ENCODE measurements at places on chromosomes 13 and 19.

- no peak for DNase-seq
- no peaks in the 10 kb centered on the region for H3K27me3 ChIP-seq
- no peaks in the 10 kb centered on the region for H3K4me1 ChIP-seq
- H3K4me3 ChIP-seq: no peak overlapping the region
- H3K36me3 ChIP-seq: no peaks in the 10 kb centered on the region
Measured at GRCh38 chr13:39111145-39111544, 72.9 kb downstream of the NHLRC3 start.

DNA sequence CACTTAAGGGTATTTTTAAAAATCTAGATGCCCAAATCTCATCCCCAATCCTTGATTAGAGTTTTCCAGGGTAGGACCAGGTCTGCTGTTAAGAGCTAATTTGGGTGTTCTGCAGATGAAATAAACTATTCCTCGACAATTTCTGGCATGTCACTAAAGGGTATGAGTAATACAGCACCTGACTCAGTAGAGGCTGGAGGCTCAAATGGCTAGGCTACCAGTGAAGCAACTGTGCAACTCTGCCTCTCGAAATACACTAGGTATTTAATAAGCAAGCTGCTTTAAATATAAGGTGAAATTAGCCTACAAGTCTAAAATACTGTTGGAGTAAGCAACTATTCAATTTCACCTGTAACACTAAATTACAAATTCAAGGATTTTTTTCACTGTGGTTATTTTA, 1.5 kb downstream of the RNF6 start:
- H3K27me3 ChIP-seq: no peaks in the 10 kb centered on the region
- H3K4me1 ChIP-seq: peaks cover 13% of the 10 kb centered on the region
- DNase-seq: no peak
- peaks cover 7% of the 10 kb centered on the region for H3K36me3 ChIP-seq
- H3K27ac ChIP-seq: no peak overlapping the region

DNA sequence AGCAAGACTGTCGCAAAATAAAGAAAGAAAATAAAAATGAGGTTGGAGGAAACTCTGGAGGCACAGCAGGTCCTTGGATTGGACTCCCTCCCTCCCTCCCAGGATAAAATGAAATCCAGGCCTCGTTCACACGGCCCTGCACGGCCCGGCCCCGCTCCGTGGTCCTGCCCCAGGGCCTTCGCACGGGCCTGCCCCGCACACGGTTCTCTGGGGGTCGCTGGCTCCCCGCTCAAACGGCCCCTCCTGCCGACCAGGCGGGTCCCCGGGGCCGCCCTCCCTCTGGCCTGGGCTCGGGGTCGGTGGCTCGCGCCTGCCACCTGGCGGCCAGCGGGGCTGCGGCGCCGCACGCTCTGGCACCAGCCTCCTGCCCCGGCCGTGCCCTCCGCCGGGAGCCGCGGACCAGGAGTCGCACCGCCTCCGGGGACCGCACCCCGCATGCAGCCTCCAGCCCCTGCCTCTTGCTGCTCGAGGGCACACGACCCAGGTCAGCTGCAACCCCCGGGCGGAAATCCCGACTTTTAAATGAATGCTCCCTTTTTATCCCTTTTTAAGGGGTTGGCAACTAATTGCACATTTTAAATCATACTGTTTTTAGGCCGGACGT, 1.5 kb upstream of the WDR18 start:
- peaks cover 16% of the 10 kb centered on the region for H3K4me1 ChIP-seq
- no peak overlapping the region for H3K4me3 ChIP-seq
- no peaks in the 10 kb centered on the region for H3K27me3 ChIP-seq
- DNase-seq: no peak

GRCh38 chr13:113616281-113616906, 31.8 kb downstream of the TFDP1 start:
- no peak overlapping the region for H3K4me3 ChIP-seq
- H3K27me3 ChIP-seq: no peaks in the 10 kb centered on the region
- no peak overlapping the region for H3K27ac ChIP-seq

- H3K27ac ChIP-seq: peak overlapping the region; percentile 98
- peaks cover 3% of the 10 kb centered on the region for H3K36me3 ChIP-seq
- H3K4me1 ChIP-seq: peaks cover 14% of the 10 kb centered on the region
- DNase-seq: no peak
- peak overlapping the region; percentile 90 for H3K4me3 ChIP-seq
- no peaks in the 10 kb centered on the region for H3K27me3 ChIP-seq
Measured at GRCh38 chr19:34734537-34735103, 577 bp downstream of the ZNF181 start.

GRCh38 chr13:109381546-109382180, 404.7 kb downstream of the IRS2 start:
- no peaks in the 10 kb centered on the region for H3K27me3 ChIP-seq
- H3K36me3 ChIP-seq: no peaks in the 10 kb centered on the region
- no peak overlapping the region for H3K27ac ChIP-seq
- no peaks in the 10 kb centered on the region for H3K4me1 ChIP-seq
- H3K4me3 ChIP-seq: no peak overlapping the region
- DNase-seq: no peak

DNA sequence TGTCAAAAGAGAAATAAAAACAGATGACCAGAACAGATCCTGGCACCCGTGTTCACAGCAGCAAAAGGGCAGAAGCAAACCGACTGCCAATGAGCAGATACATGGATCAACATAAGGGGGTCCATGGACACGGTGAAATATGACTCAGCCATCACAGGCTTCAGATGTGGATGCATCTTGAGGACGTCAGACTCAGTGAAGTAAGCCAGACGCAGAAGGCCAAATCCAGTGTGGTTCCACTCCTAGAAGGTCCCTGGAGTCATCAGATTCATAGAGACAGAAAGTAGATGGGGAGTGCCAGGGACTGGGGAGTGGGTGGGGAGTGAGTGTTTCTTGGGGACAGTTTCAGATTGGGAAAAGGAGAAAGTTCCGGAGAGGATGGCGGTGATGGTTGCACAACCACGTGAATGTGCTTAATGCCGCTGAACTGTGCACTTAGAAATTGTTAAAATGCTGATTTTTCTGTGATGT, 28.8 kb upstream of the SEMA6B start:
- H3K36me3 ChIP-seq: no peaks in the 10 kb centered on the region
- H3K4me1 ChIP-seq: peaks cover 13% of the 10 kb centered on the region
- no peak overlapping the region for H3K27ac ChIP-seq
- H3K27me3 ChIP-seq: no peaks in the 10 kb centered on the region
- H3K4me3 ChIP-seq: no peak overlapping the region
- no peak for DNase-seq

- DNase-seq: peak; percentile 27
- no peak overlapping the region for H3K27ac ChIP-seq
- H3K36me3 ChIP-seq: no peaks in the 10 kb centered on the region
Measured at GRCh38 chr19:12639901-12640613, 26.5 kb downstream of the MAN2B1 start.
